ENCODE measurements at places on chromosomes 3 and 15.
A peak's percentile ranks its signal among the peaks of the same experiment; 100 is the strongest.

- DNase-seq: no peak
These were observed 37.1 kb upstream of the TSC22D2 start for GRCh38 chr3:150370999-150371398.

GRCh38 chr15:52528564-52529340, at the start of gene MYO5A:
TSS of gene MYO5A (minus strand) at chr15:52528880. CDS start at chr15:52528806, 74 bp downstream.
- peak; percentile 81 for DNase-seq

DNA sequence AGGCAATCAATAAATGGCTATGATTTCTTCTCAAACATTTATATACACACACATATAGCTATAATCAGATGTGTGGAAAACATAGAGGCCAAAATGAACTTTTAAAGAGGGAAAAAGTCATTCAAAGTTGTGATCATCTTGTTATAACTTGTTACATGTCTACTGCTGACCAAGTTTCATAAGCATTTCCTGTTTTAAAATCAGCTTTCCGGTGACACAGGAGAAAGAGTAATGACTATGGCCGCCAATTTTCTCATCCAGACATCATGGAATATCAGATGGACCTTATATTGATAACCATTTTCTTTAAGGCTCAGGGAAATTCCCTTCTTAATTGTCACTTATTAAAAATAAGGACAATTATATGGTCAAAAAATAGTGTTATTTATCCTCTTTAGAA, 71.7 kb upstream of the AGTR1 start:
- no peak for DNase-seq

- DNase-seq: no peak
These were observed 4.8 kb upstream of the PDE8A start for GRCh38 chr15:84976746-84977345.

DNA sequence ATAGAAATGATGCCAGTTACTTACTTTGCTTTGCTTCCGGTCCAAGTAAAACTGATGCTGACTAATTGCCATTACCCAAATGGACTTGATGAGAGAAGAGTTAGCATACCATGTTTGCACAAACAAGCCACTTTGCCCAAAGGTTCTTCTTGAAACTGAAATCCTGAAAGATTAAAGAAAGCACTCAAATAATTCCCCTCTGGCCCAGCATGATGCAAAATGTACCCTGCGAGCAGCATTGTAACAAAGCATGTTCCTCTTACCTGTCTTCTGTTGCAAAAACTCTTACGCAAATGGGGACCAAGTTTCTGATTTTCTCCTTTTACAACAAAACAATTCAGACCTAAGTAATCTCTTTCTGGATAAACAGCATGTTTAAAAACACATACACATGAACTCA, 74.5 kb upstream of the LMOD3 start:
- DNase-seq: no peak

- no peak for DNase-seq
These were observed 950.1 kb downstream of the FHIT start for GRCh38 chr3:60301142-60301541.

- no peak for DNase-seq
These were observed 142.4 kb downstream of the TIGIT start for GRCh38 chr3:114436182-114436581.

- no peak for DNase-seq
These were observed 5.1 kb upstream of the LTF start for GRCh38 chr3:46469680-46470357.

GRCh38 chr3:30511524-30512251, 94.7 kb upstream of the TGFBR2 start:
- no peak for DNase-seq

DNA sequence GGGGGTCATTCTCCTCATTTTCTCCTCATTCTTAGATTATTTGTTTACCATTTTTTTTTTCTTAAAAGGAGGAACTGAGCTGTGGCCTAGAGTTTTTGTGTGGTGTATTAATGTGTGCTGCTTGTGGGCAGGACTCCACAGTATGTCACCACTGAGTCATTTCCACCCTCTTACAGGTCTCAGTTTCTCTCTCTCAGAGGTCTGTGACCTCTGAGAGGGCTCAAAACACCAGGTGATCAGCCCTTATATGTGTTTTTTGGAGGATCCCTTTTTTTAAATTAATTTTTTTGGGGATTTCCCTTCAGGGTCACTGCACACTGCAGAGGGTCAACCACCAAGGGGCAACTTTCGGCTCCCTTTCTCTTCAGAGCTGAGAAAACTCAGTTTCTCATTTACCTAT, 166.4 kb downstream of the SUCNR1 start:
- DNase-seq: no peak

- DNase-seq: no peak
These were observed 3.1 kb upstream of the TMCO5A start for GRCh38 chr15:37931321-37931720.

DNA sequence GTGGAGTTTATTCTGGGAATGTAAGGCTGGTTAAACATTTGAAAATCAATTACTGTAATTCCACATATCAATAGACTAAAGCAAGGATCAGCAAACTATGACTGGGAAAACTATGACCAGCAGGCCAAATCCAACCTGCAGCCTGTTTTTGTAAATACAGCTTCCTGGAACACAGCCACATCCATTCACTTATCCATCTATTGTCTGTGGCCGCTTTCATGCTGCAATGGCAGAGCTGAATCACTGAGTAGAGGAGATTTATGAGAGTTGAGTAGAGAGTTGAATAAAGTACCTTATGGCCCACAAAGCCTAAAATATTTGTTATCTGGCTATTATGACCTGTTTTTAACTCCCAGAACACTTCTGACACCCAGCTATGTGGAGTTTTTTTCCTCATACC, 12.2 kb downstream of the MYLK start:
- no peak for DNase-seq

GRCh38 chr15:92611995-92612745, 43.4 kb downstream of the FAM174B start:
- peak; percentile 11 for DNase-seq

DNA sequence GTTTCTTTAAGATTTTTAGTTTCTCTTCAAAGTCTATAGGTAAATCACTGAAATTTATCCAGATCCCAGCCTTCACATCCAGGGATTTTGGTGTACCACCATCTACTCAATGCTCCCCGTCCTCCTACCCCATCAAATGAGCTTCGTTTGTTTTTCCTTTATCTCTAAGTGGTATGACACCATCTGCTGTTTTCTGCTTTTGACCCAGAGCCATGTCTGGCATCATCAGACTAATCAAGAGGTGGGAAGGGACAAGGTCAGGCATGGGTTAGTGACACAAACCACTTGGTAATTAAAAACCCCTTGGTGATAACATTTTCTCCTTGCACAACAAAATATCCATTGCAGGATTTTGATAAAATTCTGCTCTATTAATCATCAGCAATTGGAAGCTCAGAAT, 92.7 kb upstream of the GOLGA8J start:
- DNase-seq: no peak

- DNase-seq: no peak
These were observed 275.7 kb upstream of the CTNNB1 start for GRCh38 chr3:40923651-40924050.

DNA sequence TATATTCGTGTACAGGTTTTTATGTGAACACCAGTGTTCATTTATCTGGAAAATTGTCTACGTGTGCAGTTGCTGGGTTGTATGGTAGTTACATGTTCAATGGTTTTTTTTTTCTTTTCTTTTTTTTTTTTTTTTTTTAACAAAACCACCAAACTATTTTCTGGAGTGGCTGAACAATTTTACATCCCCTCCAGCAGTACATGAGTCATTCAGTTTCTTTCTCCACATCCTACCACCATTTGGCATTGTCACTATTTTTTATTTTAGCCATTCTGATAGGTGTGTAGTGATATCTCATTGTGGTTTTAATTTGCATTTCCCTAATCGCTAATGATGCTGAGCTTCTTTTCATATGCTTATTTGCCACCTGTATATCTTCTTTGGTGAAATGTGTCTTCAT, 256.3 kb upstream of the EOMES start:
- DNase-seq: no peak

- DNase-seq: no peak
These were observed 115.8 kb downstream of the IQCH start for GRCh38 chr15:67370206-67370954.

- DNase-seq: no peak
These were observed 23.1 kb downstream of the PHLDB2 start for GRCh38 chr3:111882194-111882593.

- DNase-seq: no peak
These were observed 80.9 kb downstream of the FRMD4B start for GRCh38 chr3:69305011-69305410.

DNA sequence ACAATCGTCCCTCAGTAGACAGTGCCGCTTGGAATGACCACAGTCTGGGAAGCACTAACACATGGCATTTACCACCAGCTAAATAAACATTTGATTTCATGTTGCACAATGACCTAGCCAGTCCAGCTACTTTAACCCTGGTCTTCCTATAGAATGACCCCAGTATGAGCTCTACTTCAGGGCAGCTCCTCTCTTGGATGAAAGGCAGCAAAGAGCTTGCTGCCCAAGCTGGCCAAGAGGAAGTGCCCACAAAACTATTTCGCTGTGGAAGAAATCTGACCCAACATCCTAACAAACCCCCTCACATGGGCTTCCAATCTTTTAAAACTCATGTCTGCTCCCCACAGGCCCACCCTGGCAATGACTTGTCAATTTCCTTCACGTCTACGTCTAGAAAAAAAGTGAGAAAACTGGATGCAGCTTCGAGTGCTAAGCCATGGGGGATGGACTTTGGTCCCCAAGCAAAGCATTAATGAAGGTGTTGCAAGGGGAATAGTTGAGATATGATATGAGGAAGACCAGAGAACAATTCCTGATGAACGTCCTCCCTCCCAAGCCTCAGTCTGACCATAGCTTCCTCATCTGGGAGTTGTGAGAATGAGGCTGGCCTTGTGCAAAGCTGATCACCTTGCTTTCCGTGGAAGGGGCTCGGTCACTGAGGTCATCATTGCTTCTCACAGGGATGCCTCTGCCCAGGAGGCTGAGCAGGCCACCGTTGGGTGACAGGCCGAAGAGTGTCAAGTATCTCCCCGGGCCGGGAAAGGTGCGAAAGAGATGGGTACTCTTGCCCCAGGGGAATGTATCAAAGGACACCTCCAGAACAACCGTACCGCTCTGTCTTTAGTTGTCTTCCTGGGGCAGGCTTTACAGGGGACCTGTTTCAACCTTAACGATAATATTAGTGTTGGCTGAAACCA, 964 bp downstream of the SLC25A20 start:
- DNase-seq: no peak

DNA sequence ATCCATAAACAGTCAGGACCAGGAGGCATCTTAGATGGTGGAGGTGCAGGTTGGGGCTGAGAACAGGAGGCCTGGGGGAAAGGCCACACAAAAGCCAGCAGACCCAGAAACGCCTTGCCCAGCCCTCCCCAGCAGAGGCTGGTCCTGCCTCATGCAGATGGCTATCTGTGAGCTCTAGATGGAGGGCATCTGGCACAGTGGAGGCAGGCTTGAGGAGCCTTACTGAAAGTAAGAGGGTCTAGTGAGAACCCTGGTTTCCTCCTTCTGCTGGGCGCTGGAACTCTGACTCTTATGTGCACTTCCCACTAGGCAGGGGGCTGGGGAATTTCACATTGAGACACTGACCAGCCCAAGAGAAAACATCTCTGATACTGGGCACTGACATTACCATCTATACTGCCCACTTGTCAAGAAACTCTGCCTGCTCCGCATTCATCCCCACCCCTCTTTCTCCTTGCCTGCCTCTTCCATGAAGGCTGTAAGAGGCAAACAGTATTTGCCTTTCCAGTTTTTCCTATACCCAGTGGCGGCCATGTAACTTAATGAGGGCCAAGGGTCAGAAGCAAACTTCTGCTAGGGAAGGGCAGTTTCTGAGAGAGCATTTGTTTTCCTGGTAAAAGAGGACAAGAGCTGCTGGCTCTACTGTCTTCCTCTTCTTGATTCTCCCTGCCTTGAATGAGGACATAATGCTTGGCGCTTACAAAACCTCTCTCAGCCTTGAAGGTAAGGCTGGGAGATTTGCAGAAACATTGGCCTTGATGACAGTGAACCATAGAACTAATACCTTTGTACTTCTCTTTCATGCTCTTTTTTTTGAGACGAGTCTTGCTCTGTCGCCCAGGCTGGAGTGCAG, 4.4 kb upstream of the SCN5A start:
- DNase-seq: no peak

DNA sequence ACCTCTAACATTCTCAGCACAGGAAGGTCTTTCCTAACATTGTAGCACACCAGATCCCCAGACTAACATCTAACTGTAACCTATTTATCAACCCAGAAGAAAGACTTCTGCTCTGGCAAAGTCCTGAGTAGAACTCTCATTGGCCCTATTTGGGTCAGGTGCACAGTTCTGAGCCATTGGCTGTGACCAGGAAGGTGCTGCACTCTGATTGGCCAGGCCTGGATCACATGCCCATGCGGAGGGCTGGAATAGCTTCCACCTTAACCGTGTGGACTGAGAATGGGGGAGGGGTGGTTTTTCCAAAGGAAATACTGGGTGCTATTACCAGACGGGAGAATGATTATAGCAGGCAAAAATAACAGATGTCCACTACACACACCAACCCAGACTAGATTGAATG, 11.5 kb downstream of the FEZF2 start:
- no peak for DNase-seq

GRCh38 chr15:73318463-73319351, 50.1 kb downstream of the HCN4 start:
- DNase-seq: peak; percentile 2

DNA sequence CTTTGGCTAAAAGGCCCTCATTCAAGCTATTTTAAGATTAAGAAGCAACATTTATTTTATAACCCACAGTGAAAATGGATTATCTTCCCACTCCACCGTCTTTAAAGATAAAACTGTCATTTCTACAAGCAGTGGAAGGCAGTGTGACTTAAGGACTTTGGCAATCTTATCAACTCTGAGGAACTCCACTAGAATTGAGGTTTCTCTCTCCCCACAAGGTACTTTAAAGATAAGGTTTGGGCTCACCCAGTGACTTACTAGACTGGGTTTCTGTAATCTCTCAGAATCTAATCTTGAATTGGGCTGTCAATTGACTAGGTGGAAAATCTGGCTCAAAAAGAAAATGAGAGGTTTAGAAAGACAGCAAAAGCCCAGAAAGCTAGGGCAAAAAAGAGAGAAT, 21.7 kb downstream of the ZNF385D start:
- DNase-seq: no peak

DNA sequence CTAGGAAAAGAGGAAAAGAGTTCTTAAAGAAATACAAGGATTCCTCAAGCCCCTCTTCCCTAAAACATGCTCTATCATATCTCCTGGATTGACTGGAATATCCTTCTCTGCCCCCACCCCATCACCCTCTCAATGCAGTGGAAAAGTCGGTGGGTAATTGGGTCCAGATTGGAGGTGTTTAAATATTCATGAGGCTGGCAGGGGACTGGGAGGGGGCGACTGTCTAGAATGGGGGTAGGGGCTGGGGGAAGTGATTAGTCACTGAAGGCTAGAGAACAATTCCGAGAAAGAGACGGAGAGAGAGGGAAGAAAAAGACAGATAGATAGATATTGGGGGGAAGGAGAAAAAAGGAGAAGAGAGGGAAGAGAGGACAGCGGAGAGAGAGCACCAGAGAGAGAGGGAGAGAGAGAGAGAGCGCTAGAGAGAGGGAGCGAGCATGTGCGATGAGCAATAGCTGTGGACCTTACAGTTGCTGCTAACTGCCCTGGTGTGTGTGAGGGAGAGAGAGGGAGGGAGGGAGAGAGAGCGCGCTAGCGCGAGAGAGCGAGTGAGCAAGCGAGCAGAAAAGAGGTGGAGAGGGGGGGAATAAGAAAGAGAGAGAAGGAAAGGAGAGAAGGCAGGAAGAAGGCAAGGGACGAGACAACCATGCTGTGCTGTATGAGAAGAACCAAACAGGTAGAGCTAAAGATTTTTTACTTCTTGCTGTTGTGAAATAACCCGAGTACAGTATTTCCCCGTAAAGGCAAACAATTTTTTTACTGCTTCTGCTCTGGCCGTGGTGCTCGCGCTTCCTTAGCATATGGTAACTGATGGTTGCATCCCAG, at the start of gene GAP43:
GAP43 (plus strand) TSS at position 467 of the 825 bp plus-strand sequence; CDS start at position 647, 180 bp downstream.
- DNase-seq: peak; percentile 5

GRCh38 chr3:194816748-194817591, 131.3 kb downstream of the FAM43A start:
- no peak for DNase-seq
